CD4-positive, alpha-beta memory T cell (primary cell): ENCODE measurements at places on chromosomes 5 and 9.

GRCh38 chr5:56610093-56610698 is 205.2 kb upstream of the MAP3K1 start:
- peak; percentile 44 for DNase-seq

DNA sequence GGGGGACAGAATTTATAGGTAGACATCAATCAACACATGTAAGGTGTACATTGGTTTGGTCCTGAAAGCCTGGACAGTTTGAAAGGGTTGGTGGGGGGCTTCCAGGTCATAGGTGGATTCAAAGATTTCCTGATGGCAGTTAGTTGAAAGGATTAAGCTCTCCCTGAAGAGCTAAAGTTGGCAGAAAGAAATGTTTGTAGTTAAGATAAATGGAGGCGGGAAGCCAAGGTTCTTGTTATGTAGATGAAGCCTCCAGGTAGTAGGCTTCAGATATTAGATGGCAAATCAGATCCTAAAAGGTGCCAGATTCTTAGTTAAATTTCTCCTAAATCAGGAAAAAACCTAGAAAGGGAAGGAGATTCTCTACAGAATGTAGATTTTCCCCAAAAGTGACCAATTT is 9.0 kb upstream of the LRRTM2 start:
- DNase-seq: no peak

DNA sequence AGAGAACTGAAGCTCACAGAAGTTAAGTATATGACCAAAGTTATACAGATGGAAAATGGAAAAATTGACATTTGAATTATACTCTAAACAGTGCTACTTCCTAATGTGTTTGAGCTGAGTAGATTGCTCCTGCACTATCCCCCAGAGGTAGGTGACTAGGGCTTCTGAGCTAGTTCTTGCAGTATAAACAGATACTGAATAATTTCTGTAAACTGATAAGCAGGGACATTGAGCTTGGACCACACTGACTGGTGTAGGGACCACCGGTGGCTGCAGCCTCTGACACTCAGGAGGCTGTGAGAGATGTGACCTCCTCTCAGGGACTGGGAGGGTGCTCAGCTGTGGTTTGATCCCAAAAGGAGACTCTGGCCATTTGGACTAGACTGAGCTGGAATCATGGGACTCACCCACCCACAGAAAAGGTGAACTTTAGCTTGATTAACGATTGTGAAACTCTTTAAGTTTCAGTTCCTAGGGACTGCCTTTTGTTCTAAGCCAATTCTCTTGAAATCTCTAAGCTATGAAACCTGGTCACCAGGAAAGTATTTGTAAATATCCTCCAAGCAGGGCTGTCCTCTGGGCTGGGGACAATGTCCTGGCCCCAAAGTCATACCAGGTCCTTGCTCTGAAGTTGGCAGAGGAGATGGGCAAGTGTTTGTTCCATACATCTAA is 291.5 kb downstream of the SEC61B start:
- DNase-seq: no peak

DNA sequence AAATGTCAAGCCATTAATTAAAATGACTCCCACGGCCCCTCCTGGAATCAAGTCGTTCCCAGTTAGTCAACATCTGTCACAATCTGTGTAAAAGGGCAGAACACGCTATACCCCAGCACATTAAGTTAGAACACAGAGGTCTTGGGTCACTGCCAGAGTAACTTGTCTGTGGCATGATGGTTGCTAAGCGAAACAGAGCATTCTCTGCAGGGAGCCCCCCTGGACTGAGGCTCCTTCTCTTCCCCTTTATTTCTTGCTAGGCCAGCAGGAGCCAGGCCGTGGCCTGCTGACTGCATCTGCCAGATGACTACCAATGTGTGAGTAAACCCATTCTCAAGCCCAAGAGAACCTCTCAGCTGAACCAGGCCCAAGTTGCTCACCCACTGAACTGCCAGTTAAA is 51.9 kb upstream of the ZBED3 start:
- no peak for DNase-seq

- no peak for DNase-seq
Observed at GRCh38 chr5:17189381-17190036, 27.9 kb upstream of the BASP1 start.

DNA sequence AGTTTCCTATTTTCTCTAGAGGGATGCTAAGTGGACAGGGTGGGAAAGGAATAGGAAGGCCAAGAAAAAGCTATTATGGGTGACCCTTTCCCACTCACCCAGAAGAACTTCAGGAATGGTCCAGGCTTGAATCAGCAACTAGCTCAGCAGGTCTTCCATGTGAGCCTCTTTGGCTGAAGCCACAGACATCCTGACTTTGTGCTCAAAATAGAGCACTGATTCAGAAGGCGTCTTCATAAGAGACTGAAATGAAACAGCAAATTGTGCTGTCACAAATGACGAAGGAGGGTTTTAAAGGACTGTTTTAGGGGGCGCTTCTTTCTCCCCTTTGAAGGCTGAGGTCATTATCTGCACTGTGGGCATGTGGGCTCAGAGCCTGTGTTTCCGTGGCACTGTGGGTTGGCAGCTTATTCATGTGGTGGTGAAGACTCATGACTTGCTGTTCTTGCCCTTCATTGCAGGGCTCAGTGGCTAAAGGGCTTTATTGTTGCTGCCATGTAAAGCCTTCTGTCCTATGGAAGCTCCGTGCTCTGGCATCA is 65.8 kb upstream of the NFIL3 start:
- DNase-seq: no peak

- DNase-seq: no peak
Observed at GRCh38 chr9:125121146-125121545, 22.2 kb downstream of the SCAI start.

GRCh38 chr9:135555203-135555602 is 6.4 kb upstream of the PAEP start:
- DNase-seq: no peak

- DNase-seq: no peak
Observed at GRCh38 chr5:154365823-154366222, 80.0 kb upstream of the SAP30L start.

GRCh38 chr5:128228008-128228407 is 144.4 kb downstream of the SLC12A2 start:
- DNase-seq: no peak

GRCh38 chr5:98794001-98794400 is 20.5 kb downstream of the RGMB start:
- no peak for DNase-seq

- no peak for DNase-seq
Observed at GRCh38 chr9:18427691-18428090, 46.3 kb upstream of the ADAMTSL1 start.

DNA sequence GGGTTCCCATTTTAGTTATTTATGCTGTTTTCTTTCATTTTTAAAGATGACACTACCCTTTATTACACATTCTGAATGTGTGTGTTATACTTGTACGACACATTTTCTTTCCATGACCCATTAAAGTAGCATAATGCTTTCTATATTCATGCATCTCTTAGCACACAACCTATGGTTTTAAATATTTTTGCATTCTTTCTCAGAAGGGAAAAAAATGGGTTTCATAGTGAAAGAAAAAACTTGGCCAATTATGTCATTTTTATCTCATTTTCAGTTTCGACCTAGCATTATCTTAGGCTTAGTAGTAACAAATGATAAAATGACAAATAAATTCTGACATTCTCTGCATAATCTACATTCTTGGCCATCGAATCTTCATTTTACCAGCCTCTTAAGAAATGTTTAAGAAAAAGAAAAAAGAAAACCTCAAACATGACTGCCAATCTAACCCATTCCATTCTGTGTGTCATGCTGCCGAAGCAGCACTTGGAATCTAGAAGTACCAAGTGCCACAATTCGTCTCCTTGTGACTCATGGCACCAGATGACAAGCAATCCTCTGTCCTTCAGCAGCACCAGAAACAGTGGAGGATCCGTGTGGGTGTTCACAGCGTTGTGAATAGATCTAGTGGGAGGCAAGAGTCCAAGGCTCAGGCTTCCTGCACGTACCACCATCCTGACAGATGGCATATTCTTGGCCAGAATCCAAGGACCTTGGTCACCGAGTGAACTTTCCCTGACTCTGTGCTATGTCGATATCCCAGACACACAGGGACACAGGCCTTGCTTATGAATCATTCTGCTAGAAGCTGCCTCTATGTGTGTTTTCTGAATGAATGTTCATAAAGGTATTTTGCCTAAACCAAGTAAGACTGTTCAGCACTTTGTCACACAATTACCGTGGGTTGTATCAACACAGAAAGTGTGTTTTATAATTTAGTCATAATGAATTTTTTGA is 502.7 kb downstream of the NR2F1-AS1 start:
- no peak for DNase-seq

- DNase-seq: no peak
Observed at GRCh38 chr5:88778736-88779135, 104.2 kb downstream of the MEF2C start.

DNA sequence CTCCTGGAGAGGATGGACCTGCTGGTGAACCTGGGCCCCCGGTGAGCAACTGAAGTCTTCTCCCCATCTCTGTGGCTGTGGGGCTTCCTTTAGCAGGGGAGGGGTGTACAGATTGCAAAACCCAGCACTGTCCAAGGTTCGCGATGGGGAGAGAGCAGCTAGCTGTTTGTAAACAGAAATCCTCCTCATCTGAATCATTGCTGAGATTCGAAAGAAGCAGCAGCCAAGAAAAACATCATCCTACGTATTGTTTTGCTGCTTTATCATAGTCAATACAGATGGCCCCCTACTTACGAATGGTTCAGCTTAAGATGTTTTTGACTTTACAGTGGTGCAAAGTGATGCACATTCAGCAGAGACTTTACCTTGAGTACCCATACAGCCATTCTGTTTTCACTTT is 80.0 kb upstream of the TGFBR1 start:
- DNase-seq: no peak

GRCh38 chr5:154191467-154192261 is 1.1 kb downstream of the GALNT10 start:
- peak; percentile 19 for DNase-seq

DNA sequence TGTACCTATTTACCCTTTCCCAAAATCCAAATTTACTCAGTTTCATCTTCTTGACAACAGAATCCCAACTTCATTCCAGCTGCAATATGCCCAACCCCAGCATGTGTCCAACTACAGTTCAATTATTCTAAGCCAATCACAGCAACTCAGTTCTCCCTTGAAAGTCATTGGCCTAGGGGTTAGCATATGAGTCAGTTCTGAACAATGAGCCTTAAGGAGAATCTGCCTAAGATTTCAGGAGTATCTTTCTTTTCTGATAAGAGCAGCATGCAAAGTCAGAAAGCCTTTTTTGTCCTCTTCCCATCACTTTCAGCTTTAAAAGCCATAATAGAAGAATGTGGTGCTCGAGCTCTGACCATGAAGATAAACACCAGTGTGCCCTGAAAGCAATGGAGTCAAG is 44.4 kb upstream of the RASGRF2 start:
- DNase-seq: no peak

GRCh38 chr9:64773491-64773931 is 511.5 kb downstream of the FOXD4L5 start:
- DNase-seq: no peak

DNA sequence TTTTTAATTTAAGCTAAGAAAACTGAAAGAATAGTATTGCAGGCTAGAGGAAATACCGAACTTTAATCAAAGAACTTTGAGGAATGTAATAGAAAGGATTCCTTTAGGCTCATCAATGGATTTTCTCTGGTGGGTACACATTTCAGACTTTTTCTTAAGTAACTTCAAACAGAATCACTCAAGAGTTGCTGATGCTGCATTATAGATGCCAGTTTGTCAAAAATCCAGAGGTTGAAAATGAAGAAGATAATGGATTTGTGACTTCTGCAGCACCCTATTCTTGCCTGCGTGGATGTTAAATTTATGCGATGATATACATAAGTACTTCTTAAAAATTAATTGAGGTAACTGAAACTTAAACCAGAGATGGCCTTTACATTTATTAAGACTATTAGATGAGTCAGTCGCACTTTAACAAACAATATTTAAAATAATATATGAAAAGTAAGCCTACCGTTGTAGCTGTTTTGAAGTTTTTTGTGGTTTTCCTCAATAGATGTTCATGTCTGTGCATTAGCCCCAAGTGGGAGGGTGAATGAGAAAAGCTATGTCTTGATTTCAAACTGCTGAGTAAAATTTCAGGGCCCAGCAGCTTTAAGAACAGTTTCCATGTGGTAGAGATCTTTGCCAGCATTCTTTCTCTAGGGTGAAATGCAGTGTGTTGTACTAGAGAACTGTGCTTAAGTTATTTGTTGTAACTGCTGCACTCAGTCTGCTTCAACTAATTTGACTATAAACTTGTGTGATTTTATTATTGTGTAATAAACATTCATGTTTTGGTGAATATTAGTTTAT is at the start of gene OGN:
Gene OGN (minus strand): TSS at position 537 of the 795 bp plus-strand sequence. CDS start 1,171 bp downstream, outside the sequence.
- no peak for DNase-seq

DNA sequence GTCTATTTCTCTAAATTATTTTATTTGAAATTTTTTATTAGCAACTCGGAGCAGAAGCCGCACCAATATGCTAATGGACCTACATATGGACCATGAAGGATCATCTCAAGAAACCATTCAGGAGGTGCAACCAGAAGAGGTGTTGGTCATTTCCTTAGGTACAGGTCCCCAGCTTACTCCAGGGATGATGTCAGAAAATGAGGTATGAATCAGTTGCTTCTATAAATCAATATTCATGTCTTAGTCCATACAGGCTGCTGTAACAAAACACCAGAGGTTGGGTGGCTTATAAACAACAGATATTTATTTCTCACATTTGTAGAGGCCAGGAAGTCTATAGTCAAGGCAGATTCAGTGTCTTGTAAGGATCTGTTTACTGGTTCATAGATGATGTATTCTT is 50.8 kb downstream of the GAPVD1 start:
- no peak for DNase-seq

DNA sequence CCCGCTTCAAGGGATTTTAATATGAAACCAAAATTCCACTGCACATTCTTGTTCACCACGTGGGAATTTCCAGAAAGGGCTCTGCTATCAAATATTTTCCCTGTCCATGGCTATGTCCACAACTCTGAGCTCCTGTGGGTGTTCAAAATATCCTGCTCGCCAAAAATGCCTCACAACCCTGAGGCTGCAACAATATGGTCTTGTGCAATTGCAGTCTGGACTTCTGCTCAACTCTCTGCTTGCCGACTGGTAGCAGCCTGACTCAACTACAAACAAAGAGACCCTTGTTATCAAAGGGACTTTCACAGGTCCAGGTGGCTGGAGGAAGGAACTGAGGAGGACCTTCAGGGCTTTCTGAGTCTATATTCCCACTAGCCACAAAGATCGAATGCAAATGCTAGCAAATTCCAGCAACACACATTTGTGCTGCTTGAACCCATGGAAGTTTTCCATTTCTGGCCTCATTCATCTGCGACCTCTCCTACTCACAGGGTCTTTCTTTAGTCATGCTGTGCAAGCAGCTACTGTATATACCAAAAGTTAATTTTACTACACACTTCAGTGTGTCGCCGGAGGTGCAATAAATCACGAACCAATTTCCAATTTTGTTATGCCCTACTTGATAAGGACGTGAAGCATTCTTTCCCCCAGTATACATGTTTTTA is 169.2 kb upstream of the SLC30A5 start:
- DNase-seq: no peak

DNA sequence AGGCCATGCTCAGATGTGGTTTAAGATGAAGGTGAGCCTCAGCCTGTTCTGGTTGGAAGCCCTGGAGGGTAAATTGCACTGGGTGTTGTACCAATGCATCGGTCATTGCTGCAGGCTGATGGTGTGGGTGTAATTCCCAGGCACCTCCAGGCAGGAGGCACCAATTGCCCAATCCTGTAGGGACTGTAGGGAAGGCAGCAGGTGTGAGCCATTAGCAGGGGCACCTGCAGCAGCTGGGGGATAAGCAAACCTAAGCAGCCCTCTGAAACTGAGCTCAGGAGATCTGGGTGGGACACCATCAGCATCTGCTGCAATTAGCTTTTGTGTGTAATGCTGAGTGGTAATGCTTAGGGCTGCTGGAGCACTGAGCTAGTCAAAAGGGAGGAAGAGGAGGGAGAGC is 190.1 kb upstream of the TBC1D2 start:
- no peak for DNase-seq
